ENCODE measurements at places on chromosomes 7 and 10.

GRCh38 chr10:16867556-16867955 is 50.3 kb upstream of the RSU1 start:
- no peak for DNase-seq

- no peak for DNase-seq
Measured at GRCh38 chr7:55348502-55348901, 16.6 kb upstream of the LANCL2 start.

GRCh38 chr7:147952918-147953317 is 637.6 kb upstream of the C7orf33 start:
- no peak for DNase-seq

GRCh38 chr7:128075242-128076095 is 44.2 kb upstream of the LRRC4 start:
- no peak for DNase-seq

- DNase-seq: no peak
Measured at GRCh38 chr7:30429156-30429530, 49.4 kb downstream of the NOD1 start.

DNA sequence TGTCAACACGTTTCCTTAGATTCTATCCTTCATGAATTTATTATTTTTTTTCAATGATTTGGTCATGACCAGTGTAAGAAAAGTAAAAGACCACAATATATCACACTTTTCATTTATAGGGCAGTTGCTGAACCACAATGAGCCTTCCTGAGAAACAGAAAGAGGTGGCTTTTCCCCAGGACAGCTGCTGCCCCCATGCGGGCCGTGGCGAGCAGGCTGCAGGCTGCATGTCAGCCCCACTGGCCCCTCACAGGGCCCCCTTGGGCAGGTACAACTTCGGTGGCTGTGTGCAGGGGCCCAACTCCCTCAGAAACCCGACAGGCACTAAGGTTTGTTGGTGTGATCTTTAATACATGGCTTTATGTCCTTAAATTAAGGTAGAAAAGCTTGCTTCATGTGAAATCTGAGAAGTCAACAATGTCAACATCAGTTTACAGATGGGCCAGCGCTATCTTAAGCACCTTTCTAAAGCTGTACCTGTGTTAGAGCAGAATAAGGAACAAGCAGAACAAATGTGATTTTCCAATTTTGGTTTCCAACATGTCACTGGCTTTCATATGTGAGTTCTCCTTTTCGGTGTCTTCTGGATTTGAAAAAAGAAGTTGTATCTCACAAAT is 10.6 kb downstream of the BEND7 start:
- no peak for DNase-seq

DNA sequence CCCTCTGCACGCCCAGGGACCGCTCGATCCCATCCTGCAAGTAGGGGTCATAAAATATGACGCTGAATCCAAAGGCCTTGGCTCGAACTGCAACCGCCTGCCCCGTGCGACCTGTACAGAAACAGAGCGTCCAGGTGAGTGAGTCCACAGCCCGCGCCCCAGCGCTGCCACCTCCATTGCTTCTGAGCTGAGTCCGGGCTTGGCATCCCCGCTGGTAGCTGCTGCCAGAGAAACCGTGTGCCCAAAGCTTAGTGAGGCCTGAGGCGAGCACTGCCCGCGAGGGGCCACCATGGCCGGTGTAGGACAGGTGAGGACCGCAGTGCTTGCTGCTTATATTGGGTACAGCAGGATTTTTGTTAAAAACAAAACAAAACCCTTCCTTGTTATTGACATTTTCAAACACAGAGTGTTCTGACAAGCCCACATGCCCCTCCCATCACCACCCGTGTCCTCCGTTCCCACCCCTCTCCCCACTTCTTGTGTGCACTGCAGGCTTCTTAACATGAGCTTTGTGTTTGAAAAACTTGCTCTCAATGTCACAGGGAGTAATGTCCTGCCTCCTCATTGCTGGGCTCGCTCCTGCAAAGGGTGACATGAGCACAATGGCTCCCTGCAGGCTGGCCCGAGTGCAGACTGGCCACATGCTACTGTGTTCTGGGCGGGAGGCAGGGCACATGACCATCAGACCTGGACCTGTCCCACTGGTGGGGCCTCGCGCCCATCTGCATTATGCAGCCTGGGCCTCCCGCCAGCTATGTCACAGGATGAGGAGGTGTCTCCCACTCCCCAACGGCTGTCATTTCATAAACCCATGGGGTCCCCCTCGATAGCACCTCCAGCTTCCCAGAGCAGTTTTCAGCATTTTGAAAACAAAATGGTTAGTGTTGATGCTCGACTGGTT is 52.9 kb downstream of the ZRANB1 start:
- DNase-seq: no peak

GRCh38 chr10:122044045-122044661 is 55.2 kb downstream of the TACC2 start:
- no peak for DNase-seq

GRCh38 chr7:44348300-44348699 is 22.9 kb upstream of the CAMK2B start:
- no peak for DNase-seq

DNA sequence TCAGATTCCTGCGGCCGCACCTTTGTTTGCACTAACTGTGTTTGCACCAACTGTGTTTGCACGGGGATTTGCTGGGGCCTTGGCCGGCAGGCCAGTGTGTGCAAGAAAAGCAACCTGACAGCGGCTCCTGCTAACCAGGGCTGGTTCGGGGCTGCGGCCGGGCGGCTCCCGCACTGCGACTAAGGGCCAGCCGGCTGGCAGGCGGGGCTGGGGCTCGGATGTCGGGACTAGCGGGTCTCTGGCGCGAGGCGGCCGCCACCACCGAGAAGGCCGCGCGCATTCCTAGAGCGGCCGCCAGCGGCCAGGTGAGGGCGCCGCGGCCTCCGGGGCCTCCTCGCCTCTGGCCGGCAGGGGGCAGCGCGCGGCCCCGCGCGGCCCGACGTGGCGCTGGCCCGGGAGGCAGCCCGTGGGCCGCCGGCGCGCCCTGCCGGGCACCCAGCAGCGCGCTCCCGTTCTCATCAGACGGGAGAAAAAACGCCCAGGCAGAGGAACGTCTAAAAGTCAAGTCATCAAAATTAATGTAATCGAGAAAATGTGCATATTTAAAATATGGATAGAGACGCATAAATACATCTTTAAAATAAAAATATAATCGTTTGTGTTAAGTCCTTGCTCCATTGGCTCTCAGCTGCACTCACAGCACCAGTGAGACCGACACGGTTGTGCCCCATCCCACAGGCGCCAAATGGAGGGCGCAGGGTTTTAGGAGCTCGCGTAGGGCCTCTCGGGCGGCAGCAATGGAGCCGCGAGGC is 38.5 kb downstream of the ZNF777 start:
- DNase-seq: peak; percentile 81

- DNase-seq: no peak
Measured at GRCh38 chr10:90018819-90019218, 317.4 kb downstream of the KIF20B start.

GRCh38 chr7:13050703-13051102 is 363.3 kb downstream of the ARL4A start:
- DNase-seq: no peak

- no peak for DNase-seq
Measured at GRCh38 chr7:85133560-85133959, 53.3 kb downstream of the SEMA3D start.

DNA sequence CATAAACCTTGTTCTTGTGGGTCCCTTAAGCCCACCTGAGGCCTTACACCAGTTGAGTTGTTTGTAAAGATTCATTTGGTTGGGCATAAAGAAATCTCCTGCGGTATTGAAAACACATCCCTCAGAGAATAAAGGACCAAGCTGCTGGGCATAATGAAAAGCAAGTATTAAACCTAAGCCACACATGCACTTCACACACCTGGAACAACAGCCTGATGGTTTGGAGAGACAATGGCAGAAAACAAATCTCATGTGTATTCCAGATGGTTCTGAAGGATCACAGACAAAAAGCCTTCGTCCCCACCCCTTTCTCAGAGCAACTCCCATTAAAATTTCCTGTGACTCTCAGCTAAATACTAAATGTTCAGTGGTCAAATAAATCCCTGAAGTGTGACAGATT is 44.2 kb downstream of the FEZF1 start:
- no peak for DNase-seq

- DNase-seq: no peak
Measured at GRCh38 chr7:100190048-100190711, 12.5 kb downstream of the STAG3 start.

DNA sequence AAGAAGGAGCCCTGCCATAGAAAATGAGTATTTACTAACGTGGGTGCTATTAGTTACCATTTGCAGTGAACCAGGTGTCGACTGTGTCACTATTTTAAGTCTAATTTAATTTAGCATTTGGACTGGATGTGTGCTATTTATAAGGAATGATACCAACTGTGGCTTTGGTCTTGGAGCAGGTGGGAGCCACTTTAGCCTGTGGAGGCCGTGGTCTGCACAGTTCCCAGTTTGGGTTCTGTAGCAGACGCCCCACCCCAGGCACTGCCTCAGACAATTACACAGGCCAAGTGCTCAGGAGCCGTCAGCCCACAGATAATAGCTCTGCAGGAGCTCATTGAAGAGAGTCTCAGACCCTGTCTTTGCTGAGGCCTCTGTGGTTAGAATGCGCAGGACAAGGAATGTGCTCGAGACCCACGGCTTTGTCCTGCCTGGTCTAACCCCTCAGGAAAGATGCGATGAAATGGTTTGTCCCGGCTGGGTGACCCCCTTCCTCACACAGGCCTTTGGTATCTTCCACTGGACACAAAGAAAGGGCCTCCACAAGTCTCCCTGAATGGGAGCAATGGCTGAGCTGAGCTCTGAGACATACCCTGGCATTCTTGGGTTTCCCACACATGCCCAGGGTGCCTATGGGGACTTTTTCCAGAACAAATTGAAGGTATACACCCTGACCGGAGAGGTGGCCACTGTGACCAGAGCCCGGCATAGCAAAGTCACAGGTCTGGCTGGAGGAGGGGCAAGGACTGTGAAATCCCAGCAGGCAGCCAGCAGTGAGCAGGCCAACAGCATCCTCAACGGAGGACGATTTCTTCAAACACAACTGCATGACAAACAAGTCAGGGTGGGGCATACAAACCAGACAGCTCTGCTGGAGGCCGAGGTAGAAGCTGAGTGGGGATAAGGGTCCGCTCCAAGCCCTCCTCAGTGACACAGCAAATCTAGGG is 251.2 kb downstream of the ARHGAP12 start:
- DNase-seq: no peak

DNA sequence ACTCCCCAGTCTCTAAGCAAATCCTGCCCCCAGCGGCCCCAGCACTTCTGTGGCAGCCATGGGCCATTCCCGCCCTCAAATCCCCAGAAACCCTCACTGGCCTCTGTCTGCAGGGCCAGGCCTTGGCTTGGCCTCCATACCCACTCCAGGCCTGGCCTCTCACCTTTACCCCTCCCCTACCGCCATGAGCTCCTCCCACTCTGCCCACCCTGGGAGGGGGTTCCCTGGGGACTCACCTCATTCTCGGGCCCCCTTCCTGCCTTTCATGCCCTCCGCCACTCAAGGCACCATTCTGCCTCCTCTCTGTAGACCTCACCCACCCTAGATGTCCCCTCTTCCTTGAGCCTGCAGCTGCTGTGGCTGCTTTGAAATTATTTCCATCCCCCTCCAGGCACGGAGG is 41.0 kb downstream of the PRF1 start:
- no peak for DNase-seq

GRCh38 chr10:103731609-103732270 is 123.6 kb downstream of the SH3PXD2A start:
- no peak for DNase-seq

- DNase-seq: no peak
Measured at GRCh38 chr7:45865594-45866410, 7.1 kb downstream of the CCDC201 start.

- DNase-seq: no peak
Measured at GRCh38 chr10:125123476-125124114, 36.8 kb downstream of the CTBP2 start.

- no peak for DNase-seq
Measured at GRCh38 chr7:44964384-44964830, 14.4 kb downstream of the MYO1G start.

- no peak for DNase-seq
Measured at GRCh38 chr10:42936580-42936979, 140.3 kb upstream of the RET start.

DNA sequence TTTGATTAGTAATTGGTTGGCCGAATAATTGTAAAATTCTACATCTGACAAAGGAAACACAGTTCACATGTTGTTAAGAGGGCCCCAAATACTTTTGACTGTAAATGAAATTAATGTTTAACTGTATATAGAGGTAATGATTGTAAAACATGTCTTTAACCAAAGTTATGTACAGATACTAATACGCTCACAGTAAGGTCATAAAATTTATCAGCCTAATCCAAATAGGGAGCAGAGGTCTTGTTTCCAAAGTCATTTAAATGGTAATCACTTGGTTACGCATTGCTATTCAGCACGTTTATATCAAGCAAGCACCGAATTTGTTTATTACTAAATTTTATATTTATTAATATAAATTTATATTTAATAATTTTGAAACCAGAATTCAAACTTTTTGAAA is 1.4 kb downstream of the PHYHIPL start:
- DNase-seq: no peak

DNA sequence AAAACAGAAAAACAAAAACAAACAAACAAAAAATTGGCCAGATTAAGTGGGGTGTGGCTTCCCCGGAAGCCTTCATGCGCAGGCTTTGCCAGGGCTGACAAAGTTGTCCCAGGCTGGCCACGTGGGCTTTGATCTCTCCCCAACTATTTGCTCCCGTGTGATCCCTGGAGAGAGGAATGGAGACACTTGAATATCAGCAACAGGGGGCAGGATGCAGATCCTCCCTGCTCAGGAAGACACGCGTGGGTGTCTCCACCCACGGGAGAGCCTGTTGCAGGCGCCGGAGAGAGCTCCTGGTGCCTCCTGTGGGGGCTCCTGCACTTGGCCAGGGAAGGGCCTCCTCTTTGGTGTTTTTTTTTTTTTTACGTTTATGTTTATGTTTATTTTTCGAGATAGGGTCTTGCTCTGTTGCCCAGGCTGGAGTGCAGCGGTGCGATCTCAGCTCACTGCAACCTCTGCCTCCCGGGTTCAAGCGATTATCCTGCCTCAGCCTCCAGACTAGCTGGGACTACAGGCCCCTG is 19.0 kb downstream of the TRIM56 start:
- DNase-seq: no peak

- no peak for DNase-seq
Measured at GRCh38 chr7:32869716-32870115, 21.8 kb downstream of the KBTBD2 start.

DNA sequence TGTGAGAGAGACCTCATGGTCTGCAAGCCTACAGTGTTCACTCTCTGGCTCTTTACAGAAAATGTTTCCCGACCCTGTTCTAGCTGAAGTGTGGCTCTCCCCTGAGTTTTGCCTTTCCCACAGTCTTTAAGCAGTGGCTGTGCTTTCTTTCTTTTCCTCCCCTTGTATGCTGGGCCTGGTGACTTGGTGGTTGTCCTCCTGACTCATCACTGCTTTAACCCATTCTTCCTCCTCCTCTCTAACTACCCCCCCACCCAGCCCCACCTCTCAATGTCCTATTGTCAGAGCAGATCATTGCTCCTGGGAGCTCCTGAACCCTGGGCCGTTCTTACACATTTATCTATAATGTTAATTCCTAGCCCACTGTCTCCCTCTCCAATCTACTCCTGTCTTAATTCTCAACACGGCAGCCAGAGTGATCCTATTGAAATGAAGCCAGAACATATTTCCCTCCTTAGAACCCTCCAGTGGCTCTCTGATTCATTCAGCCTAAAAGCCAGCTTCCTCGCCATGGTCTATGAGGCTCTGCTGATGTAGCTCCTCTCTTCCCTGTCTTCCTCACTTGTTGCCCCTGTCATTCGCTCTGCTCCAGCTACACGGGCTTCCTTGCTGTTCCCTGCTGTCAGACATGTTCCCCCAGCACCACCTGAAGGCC is 55.0 kb downstream of the DENND11 start:
- DNase-seq: no peak

- DNase-seq: peak; percentile 29
Measured at GRCh38 chr7:129644634-129645230, 33.2 kb downstream of the NRF1 start.

- no peak for DNase-seq
Measured at GRCh38 chr10:79247373-79248137, 99.7 kb upstream of the PPIF start.
